ENCODE measurements at places on chromosomes 2 and 18. TPM values are rescaled to one million over a fixed set of nuclear protein-coding genes. Genes with fewer than 3 reads are reported as not detected.

DNA sequence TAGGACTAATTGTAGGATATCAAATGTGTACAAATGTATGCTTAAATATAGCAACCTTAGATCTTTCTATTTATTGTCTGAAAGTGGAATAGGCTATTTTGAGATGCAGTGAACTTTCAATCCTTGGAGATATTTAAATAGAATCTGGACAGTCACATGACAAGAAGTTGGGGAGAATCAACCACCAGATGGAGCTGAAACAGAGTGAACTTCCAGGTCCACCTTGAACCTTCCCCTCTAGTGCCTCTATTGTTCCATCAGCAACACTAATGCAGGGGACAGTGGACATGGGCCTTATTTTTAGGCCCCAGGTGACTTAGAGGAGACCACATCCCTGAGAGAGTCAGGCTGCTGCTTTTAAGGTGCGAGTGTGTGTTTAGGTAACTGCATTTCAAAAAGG, 37.0 kb upstream of the CRIM1 start:
- DNase-seq: no peak

DNA sequence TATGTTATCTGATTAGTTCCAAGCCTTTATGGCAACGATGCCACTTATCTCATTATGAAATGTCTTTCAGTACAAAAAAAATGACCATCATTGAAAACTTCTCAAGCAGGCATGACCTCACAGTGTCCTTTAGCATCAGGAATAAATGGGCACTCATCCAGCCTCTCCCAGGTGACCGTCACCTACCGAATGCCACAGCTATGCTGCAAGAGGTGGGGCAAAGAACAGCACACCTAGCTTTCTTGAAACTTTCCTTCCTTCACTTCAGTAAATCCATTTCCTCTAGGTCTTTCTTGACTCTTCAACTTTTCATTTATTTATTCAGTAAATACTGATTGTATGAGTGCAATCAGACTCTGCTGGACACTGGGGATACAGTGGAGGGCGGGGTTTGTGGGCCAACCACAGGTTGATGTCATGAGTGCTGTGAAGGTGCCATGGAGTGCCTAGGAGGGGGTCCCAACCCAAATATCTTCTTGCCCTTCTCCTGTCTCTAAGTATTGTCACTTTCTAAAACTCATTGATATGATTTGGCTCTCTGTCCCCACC, 54.3 kb upstream of the HK2 start:
- DNase-seq: no peak

DNA sequence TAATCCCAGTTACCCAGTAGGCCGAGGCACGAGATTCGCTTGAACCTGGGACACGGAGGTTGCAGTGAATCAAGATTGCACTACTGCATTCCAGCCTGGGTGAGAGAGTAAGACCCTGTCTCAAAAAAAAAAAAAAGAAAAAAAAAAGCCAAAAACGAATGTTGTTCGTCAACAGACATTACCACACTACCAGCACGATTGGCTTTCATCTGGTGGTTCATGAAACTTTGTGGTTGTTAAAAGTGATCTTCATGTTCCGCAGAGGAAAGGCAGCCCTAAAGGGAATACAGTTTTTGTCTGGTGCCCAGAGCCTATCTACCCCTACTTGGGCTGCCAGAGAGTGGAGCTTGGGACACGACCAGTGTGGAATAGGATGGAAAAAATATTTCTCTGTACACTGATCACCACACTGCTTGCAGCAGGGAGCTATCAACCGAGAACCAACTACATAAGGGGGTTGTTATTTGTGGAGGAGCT, 13.6 kb upstream of the CXCR4 start:
- no peak for DNase-seq

GRCh38 chr2:177660742-177661141, 268.2 kb downstream of the AGPS start:
- no peak for DNase-seq

The CXCR1 gene
- not detected for polyA plus RNA-seq

DNA sequence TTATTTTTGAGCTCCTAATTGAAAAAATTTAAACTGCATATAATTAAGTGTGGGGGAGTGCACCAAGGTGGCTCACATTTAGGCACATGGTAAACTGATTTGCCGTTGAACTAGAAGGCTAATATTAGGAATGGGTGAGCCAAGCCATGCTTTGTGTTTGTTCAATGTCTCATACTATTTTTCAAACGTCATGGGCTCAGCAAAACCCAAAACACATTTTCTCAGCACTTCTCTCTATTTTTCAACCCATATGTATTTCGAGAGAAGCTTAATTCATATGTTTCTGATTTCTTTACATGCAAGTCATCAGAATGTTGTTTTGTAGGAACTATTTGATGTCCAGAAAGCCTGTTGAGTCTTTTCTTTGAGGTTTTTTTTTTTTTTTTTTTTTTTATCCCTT, 291.2 kb downstream of the TCF4 start:
- no peak for DNase-seq

DNA sequence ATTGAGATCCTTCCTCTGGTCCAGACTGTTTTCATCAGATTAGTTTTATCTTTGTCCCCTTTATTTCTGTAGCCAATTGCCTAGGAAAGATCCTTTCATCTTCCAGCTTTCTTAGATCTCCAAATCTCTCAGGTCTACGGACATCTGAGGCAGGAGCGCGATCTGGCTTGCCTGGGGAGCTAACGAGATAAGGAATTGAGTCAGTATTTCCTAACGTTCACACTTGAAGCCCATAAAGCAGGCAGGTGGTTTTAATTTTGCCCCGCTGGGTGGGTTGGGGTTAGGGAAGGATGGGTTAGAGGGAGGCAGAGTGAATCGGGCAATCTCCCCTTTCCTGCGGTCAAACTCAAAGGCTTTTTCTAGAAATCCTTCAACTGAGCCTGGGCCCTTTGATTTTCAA, 727 bp upstream of the TTLL4 start:
- DNase-seq: no peak

The RFTN2 gene
- polyA plus RNA-seq: 2.0 TPM

The CAPN14 gene
- polyA plus RNA-seq: 0.06 TPM

- DNase-seq: no peak
These were observed 59.8 kb downstream of the CENPO start for GRCh38 chr2:24853046-24853445.

- DNase-seq: peak; percentile 51
These were observed 17.9 kb downstream of the KCNIP3 start for GRCh38 chr2:95314964-95315611.

GRCh38 chr2:100878000-100878791, 58.3 kb downstream of the NPAS2 start:
- DNase-seq: no peak

- no peak for DNase-seq
These were observed 12.0 kb downstream of the GLI2 start for GRCh38 chr2:120747706-120748105.

DNA sequence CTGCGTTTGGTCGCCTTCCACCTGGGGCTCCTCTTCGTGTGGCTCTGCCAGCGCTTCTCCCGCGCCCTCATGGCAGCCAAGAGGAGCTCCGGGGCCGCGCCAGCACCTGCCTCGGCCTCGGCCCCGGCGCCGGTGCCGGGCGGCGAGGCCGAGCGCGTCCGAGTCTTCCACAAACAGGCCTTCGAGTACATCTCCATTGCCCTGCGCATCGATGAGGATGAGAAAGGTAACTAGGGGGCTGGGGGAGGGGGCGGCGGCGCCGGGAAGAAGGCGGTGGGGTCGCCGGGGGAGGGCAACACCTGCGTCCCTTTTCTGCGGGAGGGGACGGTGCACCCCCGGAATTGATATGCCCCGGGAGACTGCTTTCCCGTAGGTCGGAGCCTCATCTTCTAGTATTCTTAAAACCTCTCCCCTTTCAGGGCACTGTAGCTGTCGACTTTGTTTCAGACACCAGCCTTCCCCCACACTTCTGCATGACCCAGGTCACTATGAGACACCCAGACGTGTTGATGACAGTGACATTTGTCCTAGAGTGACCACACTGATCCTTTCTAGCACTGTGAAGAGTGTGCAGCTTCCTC, 755 bp downstream of the SPAST start:
- peak; percentile 13 for DNase-seq

DNA sequence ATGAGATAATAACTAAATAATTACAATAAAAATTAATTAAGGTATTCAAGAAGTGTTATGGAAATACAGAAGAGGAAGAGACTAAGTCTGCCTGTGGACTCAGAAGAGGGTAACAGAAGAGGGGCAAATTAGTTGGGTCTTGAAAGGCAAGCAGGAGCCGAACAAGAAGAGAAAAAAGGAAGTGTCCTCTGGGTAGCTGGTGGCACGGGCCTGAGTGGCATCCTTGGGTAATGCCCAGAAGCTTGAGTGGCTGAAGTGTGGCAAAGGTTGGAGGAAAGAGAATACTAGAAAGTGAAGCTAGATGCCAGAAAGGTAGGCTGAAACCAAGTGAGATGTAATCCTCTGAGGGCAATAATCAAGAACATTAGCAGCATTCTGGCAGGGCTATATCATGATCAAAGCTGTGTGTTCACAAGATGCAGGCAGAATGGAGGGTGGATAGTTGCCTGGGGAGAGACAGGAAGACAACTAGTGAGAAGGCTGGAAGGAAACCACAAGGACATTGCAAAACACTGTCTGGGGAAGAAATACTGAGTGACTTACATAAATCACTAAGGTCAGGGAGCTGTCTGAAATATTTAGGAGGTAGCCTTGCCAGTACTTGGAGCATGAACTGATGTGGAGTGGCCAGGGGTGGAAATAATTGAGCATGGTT, 16.2 kb downstream of the DOCK10 start:
- no peak for DNase-seq

GRCh38 chr2:139911160-139911559, 1131.0 kb upstream of the NXPH2 start:
- no peak for DNase-seq

The UGT1A10 gene
- polyA plus RNA-seq: not detected

- peak; percentile 74 for DNase-seq
These were observed 175.1 kb downstream of the GALNT1 start for GRCh38 chr18:35756506-35757117.

DNA sequence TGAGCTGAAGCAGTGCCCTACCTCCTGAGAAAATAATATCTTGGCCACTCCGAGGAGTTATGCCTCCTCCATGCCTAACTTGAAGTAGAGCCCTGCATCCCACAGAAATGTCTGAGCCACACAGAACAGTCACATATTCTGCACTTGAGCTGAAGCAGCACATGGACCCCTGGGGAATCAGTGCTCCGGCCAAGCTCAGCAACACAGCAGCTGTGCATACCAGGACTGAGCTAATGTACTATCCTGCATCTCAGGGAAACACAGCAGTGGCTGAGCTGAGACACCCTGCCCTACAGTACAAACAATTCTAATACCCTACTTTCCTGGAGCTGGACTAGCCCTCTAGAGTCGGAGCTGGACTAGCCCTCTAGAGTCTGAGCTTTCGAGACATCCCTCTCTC, 166.9 kb downstream of the ZNF516 start:
- DNase-seq: no peak

The SLC16A14 gene
- polyA plus RNA-seq: 1.3 TPM

- DNase-seq: peak; percentile 69
These were observed 56.5 kb upstream of the CREB1 start for GRCh38 chr2:207473049-207473930.

The GLI2 gene
- polyA plus RNA-seq: 5.3 TPM

Data from hepatocyte (in vitro differentiated cells).